ENCODE measurements at places on chromosomes 4 and X.

GRCh38 chr4:53618321-53618720, 27.0 kb upstream of the LNX1 start:
- DNase-seq = no peak

DNA sequence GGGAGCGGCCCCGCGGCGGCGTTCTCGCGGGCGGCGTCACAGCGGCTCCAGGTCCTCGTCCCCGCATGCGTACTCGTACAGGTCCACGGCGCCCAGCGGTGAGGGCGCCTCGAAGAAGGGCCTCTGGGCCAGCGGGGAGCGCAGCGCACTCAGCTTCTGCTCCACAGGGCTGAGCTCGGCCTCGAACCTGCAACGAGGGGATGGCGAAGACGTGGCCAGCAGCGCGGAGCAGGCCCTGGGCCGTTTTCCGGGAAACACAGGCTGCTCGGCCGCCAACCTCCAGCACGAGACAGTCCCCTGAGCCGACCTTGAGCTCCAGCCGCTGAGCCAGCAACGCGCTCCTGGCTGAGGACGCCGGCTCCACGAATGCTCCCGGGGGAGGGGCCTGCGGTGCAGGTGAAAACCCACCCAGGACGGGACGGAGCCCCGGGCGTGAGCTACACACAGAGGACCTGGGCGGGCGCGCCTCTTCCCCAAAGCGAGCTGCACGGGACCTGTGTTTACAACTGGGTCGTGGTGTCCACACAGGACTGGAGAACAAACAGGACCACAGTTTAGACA, 15.8 kb upstream of the GTPBP6 start:
- no peak for DNase-seq

DNA sequence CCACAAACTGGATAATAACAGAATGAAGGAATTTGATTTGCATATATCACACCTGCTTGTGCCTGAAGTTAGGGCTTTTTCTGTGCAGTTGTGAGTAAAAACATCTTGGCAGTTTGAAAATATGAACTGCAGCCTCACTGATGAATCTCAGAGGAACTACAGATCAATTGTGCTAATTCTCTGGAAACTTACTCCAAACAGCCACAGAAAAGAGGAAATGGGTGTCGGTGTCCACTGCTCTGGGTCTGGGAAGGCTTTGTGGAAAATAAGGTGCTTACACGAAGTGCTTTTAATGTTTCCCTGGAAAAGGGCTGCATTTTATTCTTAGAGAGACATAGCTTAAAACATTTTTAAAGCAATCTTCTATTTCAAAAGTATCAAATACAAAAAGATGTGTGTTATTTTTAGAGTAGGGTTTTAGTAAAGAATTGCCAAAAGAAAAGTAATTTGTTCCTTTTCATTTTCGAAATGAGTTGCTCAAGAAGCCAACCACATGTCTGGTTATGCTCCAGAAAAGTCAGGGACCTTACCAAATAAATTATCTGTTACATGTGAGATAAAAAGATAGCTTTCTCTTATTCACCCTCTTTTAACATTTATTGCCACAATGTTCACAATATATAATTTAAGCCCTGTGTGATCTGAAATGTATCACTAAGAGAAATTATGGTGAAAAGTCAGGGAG, 240.1 kb downstream of the FRAS1 start:
- DNase-seq = peak; percentile 27

DNA sequence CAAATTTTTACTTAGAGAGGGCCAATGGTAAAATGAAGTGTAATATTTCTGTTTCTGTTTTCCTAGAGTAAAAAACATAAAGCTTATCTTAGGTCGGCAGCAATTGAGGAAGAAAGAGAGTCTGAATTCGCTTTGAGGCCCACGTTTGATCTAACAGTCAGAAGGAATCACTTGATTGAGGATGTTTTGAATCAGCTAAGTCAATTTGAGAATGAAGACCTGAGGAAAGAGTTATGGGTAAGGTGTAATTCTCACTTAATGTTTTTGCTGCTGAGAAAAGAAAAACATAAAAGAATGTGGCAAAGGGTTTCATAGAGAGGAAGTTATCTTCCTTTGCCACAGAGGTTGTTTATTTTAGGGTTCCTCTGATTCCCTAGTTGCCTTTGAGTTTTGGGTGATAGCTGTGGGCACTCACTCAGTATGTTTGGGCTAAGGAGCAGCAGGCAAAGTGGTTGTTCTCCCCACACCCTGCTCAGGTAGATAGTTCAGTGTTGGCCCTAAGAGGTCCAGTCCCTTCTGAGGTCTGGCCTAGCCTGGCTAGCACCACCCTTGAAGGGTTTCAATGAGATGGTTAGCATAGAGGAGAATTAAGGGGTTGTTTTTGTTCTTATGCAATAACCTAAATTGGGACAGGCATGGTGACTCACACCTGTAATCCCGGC, 32.3 kb downstream of the HERC5 start:
- DNase-seq = no peak

DNA sequence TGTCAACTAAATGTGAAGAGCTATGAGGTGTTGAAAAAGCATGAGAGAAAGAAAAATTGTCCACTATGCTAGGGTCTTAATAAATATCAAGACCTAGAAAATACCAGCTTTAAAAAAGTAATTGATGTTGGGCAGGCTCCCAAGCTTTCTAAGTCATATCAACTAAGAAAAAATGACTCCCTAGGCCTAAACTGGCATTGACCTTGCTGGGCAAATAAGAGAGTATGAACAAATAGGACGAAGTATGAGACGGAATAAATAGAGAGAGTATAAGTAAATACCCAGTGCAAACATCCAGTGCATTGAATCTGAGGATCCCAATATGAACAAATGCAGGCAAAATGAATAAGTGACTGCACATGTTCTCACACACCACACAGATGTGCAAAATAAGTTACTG, 3.2 kb downstream of the KDR start:
- DNase-seq = no peak

DNA sequence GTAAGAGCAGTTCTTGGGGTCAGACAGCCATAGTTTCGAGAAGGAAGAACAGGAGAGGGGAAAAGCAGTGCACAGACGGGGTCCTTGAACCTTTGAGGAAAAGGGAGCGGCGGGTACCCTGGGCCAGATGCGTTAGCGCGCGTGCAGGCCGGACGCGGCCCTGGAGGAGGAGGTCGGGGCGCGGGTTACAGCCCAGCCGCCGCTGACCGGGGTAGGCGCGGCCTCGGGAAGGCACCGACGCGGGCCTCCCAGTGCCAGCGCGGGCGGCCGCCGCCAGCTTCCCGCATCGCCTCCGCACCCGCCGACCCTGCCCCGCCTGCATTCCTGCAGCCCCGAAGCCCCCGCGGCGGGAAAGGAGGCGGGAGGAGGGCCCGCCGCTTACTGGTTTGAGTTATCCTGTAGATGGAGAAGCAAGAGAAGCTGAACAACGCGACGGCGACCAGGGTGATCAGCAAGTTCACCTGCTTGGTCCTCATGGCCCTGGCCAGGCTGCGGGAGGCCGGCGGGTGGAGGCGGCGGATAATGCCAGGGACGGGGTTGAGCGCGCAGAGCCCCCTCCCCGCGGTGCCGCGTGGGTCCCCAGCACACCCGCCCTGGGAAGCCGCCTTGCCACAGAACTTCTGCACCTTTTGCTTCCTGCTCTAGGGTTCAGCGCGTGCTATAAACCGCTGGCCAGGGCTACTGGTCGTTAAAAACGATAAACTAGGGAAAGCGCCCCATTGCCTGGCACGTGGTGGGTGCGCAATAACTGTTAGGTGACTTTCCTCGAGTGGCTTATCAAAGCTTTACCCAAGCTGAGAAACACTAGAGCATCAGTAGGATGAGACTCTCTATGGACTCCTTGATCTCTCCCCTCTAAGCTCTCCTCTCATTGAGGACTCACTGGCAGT, at the start of gene MGAT4D:
Gene MGAT4D, minus strand, starts transcription at position 547 of the 890 bp plus-strand sequence. Its CDS starts 71 bp downstream, at position 476.
- DNase-seq = no peak

DNA sequence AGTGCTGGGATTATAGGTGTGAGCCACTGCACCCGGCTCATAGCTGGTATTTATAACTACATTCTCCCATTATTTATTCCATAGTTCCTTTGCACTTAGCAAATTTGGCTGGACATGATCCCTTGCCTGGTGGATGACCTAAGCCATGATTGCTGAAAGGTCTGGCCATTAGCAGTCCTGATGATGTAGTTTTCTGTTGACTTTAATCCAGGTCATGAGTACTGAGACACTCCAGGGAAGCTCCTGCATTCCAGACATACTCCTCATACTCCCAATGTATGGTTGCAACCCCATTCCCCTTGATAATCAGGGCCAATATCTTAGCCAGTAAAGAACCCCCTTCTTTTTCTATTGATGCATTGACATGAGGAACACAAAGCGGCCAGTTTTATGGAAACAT, 24.4 kb upstream of the MGST2 start:
- no peak for DNase-seq

- no peak for DNase-seq
Measured at GRCh38 chr4:143285696-143286437, 50.8 kb upstream of the GAB1 start.

- DNase-seq = no peak
Measured at GRCh38 chr4:601612-602558, 23.5 kb upstream of the PDE6B start.

DNA sequence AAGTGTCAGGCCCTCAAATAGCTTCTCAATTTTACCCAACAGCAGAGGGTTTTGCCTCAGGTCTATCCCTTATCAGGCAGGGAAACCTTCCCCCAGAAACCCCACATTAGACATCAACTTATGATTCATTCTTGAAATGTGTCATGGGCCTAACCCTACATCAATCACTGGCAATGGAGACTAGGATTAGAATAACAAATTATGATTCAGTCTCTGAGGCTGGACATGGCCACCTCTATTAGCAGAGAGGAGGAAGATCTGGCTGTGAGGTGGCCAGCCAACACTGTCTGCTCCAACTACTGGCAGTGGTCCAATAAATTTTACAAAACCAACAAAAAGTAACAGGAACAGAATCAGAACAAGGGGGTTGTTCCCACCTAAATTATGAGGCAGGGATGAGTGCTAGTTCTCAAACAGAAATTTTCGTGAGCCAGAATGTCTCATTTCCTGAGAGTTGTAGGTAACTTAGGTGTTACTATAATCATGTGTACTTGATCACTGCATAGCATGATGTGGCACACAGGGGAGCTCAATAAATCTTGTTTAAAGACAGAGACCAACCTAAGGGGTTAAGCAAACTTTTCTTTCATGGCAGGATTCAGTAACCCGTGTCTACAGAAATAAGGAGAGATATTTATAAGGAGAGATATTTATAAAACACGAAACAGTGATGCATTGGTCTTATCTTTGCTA, 126.8 kb downstream of the NFKB1 start:
- no peak for DNase-seq

DNA sequence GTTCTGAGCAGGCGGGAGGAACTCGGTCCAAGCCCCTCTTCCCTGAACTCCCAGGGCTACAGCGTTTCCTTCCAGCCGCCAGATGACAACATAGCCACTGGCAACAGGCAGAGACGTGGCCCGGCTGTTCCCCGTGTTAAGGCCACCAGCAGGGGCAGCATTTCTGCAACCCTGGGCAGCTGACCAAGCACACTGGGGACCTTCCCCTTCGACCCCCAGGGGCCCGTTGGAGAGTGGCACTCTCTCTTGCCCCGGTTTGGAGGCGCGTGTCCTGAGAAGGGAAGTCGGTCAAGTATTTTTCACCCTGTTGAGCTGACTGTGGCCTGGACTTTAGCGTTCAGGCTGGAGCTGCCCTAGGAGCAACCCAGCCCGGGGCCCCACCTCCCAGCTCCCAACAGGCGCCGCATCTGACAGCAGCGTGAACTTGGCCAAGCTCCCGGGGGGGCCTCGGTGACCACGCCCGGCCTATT, 37.6 kb downstream of the ZBTB49 start:
- peak; percentile 20 for DNase-seq

DNA sequence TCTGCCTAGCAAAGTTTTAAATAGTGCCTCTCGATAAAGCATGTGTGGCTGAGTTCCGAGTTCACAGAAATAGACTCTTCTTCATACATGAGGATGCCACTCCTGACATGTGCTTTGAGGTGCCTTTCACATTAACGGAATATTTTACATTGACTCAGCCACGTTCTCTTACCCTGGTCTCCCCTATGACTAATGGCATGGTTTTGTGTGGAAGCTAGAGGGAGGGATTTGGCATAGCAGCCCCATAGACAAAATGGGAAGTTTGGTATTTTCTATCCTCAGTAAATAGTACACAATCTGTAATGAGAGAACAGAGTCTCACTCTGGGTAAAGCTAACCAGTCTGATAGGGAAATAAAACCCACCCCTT, 68.9 kb downstream of the PCDH19 start:
- DNase-seq = no peak

Measured in suppressor macrophage (primary cell).